ENCODE measurements at places on chromosomes 4 and X.

DNA sequence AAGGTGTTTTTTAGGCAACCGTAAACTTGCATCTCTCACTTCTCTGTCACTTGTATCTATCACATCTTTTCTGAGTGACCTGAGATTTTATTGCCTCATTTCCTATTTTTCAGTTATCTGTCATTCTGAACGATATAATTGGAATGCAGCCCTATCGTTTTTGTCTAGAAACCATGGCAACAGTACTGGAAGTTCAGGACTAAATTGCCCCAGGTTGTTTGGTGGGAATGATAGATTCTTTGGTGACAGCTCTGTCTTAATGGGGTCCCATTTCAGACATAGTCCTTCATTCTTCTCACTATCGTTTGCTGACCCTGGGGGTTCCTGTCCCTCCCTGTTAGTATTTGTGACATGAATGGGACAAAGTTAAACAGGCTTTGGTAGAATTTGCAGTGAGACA lies 267.7 kb upstream of the GALNT7 start:
- no peak for DNase-seq

DNA sequence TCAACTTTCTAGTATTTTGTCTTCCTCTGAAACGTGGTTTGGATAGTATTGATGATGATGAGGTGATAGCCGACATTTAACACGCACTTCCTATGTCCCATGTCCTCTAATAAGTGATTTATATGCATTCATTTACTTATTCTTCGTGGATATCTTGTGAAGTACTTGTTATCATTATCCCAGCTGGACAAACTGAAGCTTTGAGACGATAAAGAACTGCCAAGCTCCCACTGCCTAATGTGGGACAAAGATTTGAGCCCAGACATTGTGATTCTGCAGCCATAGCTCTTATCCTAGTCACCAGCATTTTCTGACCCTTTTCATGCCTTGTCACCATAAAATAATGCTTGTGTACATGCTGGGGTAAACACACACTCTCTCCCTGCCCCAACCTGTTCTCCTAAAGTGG lies 92.5 kb downstream of the RAPGEF2 start:
- no peak for DNase-seq

DNA sequence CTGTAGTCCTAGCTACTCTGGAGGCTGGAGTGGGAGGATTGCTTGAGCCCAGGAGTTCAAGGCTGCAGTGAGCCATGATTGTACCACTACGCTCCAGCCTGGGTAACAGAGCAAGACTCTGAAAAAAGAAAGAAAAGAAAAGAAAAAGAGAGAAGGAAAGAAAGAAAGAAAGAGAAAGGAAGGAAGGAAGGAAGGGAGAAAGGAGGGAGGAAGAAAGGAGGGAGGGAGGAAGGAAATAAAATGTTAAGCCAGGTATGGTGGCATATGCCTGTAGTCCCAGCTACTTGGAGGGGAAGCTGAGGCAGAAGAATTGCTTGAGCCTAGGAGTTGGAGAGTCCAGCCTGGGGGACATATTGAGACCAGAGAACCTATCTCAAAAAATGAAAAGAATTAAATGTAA lies 12.0 kb downstream of the STAP1 start:
- DNase-seq = no peak

DNA sequence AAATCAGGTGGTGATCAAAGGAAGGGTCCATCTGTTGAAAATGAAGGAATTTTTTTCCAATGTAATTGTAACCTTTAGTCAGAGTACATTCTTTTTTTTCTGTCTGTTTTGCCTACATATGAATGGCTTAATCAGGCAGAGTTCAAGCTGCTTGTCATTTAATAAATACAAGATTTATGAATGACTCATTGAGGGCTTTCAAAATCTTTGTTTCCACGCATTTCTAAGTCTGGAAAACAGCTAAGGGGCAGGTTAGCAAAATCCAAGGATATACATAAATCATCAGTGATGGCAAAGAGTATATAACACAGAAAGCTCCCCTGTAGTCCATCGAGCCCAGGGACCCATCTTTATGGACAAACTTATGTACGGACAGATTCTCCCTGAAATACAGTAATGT lies 1.8 kb downstream of the CA5B start:
- no peak for DNase-seq

DNA sequence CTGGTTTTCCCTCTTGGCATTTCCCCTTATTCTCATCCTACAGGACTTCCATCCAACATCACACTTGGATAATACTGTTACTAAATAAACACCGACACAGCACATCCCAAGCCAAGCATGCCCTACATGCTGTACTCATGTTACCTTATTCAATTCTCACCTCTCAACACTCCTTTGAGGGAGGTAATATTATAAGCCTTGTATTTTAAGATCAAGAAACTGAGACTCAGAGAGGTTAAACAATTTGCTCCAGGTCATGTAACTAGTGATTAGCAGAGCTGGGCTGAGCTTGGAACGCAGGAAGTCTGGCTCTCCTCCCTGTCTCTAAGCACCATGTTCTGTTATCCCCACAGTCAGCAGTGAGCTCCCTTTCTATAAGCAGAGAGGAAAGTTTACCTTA lies 333.6 kb upstream of the IGFBP7 start:
- no peak for DNase-seq

- DNase-seq = no peak
Observed at GRCh38 chrX:127129510-127129909, 310.0 kb downstream of the PRR32 start.

DNA sequence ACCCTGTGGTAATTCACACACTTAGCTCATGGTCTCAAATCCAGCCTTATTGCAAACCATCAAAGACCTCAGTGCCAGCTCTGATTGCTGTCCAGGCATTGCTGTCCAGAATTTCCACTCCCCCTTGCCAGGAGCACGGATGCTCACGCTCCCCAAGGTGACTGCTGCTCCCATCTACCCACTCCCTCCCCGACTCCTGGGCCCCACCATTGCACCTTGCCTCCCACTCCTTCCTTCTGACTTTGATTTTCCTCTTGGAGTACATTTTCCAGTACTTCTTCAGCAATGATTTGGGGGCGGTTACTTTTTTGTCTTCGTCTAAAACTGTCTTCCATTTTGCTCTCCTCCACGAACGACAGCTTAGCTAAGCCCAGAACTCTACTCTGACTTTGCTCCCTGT lies 11.5 kb downstream of the ZFYVE28 start:
- DNase-seq = no peak

DNA sequence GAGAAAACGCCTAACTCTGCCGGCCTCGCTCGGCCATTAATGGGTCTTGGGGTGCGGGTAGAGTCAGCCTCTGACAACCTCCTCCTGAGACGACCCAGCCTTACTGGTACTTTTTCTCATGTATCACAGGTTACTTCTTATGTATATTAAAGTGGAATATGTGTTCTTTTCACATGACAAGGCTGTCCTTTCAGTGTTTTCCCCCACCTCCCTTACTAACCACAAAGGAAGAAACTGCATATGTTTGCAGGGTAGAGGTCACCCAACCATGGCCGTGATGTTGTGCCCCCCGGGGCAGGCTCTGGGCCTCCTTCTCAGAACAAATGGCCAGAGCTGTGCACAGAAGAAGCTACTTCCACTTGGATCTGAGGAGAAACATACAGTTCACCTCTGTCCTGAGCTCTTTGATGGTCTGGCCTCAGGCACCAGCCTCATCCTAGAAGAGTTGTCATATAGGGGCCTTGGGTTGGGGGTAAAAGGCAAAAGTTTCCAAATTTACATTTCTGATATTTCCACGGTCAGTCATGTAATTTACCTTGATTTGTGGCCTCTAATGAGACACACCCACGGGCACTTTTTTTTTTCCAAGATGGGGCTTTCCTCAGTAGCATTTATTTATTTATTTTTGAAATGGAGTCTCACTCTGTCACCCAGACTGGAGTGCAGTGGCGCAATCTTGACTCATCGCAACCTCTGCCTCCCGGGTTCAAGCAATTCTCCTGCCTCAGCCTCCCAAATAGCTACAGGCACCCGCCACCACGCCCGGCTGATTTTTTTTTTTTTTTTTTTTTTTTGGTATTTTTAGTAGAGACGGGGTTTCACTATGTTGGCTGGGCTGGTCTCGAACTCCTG lies 1.9 kb downstream of the SOWAHD start:
- no peak for DNase-seq

DNA sequence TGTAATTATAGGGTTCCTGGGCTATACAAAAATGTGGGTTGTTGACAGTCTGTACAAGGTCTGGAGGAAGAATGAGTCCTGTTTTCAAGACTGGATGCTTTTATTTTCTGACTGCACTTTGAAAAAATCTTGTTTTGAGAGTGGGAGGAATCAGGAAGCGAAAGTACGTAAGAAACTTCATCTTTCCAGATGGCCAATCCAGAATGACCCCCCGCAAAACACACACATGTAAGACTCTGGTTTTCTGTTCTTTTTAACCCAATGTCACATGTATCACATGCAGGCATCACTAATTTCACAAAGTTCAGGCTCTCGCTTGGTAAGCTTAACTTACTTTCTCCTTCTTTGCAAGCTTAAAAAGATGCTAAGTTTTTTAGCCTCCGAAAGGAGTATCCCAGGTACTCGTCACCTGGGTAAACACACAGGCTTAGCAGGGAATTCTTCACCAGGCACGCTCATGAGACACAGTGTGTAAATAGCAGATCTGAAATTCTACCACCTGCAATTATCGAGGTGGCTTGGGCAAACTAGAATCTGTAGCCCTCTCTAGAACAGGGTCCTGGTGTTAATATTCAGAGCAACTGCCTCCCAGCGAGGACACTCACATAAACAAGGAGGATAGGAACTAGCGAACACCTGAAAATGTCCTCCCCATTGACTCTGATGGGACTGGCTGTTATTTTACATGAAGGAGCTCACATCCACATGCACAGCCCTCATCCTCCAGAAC lies 90.7 kb downstream of the NSUN7 start:
- DNase-seq = no peak

GRCh38 chr4:99591757-99592156 lies 17.1 kb downstream of the MTTP start:
- no peak for DNase-seq

DNA sequence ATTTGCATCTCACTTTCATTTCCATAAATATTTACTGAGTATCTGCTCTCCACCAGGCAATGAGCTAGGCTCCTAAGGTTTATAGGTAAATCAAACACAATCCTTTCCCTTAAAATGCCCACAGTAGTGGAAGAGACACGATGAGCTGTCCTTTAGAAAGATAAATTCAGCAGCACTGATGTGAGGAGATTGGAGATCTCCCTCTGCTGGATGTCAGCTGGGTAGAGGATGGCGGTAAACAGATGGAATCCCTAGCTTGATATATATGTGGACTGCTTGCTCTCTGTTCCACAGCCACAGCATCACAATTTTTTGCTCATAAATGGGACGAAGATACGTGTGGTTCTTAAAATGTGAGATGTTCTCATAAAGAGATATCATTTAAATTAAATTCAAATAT lies 216.4 kb upstream of the RASGEF1B start:
- no peak for DNase-seq
